ENCODE measurements at places on chromosomes 1 and 21. TPM values are rescaled to one million over a fixed set of nuclear protein-coding genes. Genes with fewer than 3 reads are reported as not detected.

DNA sequence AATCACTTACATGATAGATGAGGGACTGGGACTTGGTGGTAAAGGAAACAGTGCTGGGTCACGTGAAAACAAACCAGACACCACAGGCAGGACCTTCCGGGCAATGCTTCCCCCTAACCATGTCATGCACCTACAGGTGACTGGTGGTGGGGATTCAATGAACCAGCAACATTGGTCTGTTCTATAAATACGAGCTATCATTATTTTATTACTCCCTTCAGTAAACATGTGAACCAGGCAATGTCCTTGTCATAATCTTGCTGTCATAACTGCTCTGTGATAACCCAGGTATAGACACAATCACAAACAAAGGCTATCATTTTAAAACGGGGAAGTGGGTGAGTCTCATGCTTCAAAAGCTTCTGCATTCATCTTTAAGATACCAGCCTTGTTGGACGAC is 153.4 kb downstream of the CLIC6 start:
- no peak for DNase-seq
- no peak overlapping the region for H3K4me3 ChIP-seq
- peaks cover 9% of the 10 kb centered on the region for H3K4me1 ChIP-seq
- H3K27ac ChIP-seq: no peak overlapping the region
- H3K27me3 ChIP-seq: no peaks in the 10 kb centered on the region

Gene MR1
- 13.8 TPM for total RNA-seq

Gene DNM3
- total RNA-seq: 0.41 TPM

DNA sequence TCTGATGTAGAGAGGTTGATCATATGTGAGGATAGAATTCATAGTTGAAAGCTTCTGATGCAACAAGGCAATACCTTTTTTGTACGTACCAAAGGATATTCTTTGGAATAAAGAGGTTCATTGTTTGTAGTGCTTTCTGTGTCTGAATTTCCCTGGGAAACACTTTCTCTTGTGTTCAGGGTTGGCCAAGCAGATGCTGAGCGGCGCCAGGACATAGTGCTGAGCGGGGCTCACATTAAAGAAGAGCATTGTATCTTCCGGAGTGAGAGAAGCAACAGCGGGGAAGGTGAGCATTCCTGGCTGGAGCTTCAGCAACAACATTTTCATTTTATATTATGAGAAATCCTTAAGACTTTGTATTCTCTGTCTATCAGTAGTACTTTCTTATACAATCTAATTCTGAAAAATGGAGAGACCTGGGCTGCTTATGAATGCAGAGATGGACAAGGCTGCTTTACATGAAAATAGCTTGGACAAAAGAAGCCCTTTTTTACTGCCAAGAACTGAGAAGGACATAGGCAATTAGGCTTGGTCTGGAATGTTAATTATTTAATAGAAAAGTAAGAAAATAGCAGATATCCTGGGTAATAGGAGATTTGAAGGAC is 85.2 kb downstream of the KIF1B start:
- peaks cover 43% of the 10 kb centered on the region for H3K36me3 ChIP-seq
- H3K4me1 ChIP-seq: peaks cover 2% of the 10 kb centered on the region
- no peaks in the 10 kb centered on the region for H3K27me3 ChIP-seq
- H3K4me3 ChIP-seq: no peak overlapping the region

Gene PLA2G2A
- total RNA-seq: not detected

Gene SFN
- total RNA-seq: 0.62 TPM

- no peak overlapping the region for H3K4me3 ChIP-seq
- H3K27me3 ChIP-seq: no peaks in the 10 kb centered on the region
- no peaks in the 10 kb centered on the region for H3K4me1 ChIP-seq
- DNase-seq: no peak
- no peak overlapping the region for H3K27ac ChIP-seq
These were observed 380.1 kb upstream of the SPAG17 start for GRCh38 chr1:118564961-118565703.

DNA sequence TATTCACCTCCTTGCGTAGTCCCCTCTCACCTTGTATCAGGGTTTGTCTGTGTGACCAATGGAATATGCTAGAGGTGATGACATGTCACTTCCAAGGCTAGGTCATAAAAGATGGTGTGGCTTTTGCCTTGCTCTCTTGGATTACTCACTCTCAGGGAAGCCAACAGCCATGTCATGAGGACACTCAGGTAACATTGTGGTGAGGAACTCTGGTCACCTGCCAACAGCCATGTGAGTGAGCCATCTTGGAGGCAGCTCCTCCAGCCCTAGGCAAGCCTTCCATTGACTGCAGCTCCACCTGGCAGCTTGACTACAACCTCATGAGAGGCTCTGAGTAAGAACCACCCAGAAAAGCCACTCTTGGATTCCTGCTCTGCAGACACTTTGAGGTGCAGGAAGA is 11.0 kb upstream of the HEYL start:
- H3K27me3 ChIP-seq: no peaks in the 10 kb centered on the region
- no peak overlapping the region for H3K4me3 ChIP-seq
- DNase-seq: no peak
- no peaks in the 10 kb centered on the region for H3K36me3 ChIP-seq
- H3K4me1 ChIP-seq: peaks cover 10% of the 10 kb centered on the region

Gene CD1E
- not detected for total RNA-seq

Gene TESK2
- 2.9 TPM for total RNA-seq

Gene CLDN17
- not detected for total RNA-seq

- H3K27me3 ChIP-seq: no peaks in the 10 kb centered on the region
- H3K36me3 ChIP-seq: no peaks in the 10 kb centered on the region
- no peaks in the 10 kb centered on the region for H3K4me1 ChIP-seq
- no peak overlapping the region for H3K4me3 ChIP-seq
- no peak overlapping the region for H3K27ac ChIP-seq
These were observed 74.6 kb downstream of the PGBD5 start for GRCh38 chr1:230351514-230351913.

Gene ADGRB2
- total RNA-seq: 5.4 TPM

DNA sequence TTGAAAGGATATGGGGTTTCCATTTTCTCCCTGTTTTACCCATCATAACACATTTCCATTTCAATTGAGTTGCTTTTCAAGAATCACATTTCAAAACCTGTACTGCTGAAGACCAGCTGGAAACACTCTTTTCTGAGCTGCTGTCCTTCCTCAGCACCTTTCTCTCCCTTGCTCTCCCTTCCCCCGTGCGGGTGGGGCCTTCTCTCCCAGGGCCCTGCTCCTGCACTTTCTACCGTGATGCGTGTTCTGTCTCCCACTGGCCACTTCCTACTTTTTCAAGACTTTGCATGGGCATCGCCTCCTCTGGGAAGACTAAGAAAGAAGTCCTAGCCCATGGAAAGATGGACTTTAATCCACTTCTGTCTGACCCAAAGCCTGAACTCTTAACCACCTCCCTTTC is 390.4 kb downstream of the PTPRU start:
- peaks cover 2% of the 10 kb centered on the region for H3K27me3 ChIP-seq
- H3K27ac ChIP-seq: no peak overlapping the region
- H3K4me1 ChIP-seq: no peaks in the 10 kb centered on the region

DNA sequence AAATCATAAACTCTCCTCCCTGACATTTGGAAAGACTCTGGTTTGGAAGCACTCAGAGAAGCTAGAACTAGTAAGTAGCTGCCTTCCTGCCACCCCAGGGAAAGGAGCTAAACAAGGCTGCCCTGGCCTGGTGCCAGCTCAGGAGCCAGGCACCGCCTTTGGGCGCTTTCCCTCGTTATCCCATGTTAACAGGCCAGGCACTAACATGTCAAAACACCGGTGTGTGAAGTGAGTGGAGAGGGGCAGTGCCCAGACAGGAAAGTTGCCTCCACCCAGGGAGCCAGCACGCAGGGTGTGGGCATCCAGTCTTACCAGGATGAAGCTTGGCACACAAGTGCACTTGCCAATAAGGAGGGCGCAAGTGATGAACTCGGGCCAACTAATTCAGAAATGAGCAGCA is 346.8 kb downstream of the RRAGC start:
- H3K4me1 ChIP-seq: peaks cover 3% of the 10 kb centered on the region
- H3K27ac ChIP-seq: no peak overlapping the region
- no peaks in the 10 kb centered on the region for H3K36me3 ChIP-seq
- DNase-seq: no peak
- H3K27me3 ChIP-seq: peaks cover 31% of the 10 kb centered on the region
- no peak overlapping the region for H3K4me3 ChIP-seq

Gene ACTL8
- not detected for total RNA-seq

Gene IL22RA1
- total RNA-seq: not detected

Gene UBE2Q1
- total RNA-seq: 101 TPM

GRCh38 chr1:198901266-198901665 is 262.4 kb downstream of the PTPRC start:
- peaks cover 48% of the 10 kb centered on the region for H3K36me3 ChIP-seq
- no peak overlapping the region for H3K4me3 ChIP-seq
- no peak overlapping the region for H3K27ac ChIP-seq
- no peaks in the 10 kb centered on the region for H3K27me3 ChIP-seq

DNA sequence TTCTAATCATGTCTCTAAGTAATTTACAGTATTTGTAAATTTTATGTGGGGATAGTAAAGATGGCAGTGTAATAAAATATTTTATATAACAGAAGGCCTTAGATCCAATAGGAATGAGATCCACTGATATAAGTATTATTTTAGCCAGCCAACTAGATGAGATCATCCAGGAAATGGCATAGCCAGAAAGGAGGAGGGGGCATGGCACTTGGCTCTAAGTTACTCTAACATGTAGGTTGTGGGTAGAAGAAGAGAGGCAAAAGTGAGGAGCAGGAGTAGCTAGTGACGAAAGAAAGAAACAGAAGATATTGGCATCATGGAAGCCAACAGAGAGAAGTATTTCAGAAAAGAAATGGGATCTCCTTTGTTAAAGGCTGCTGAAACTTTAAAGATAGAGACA is 426.1 kb downstream of the PTPRC start:
- DNase-seq: no peak
- H3K4me3 ChIP-seq: no peak overlapping the region
- no peaks in the 10 kb centered on the region for H3K27me3 ChIP-seq
- H3K4me1 ChIP-seq: peaks cover 30% of the 10 kb centered on the region
- H3K27ac ChIP-seq: no peak overlapping the region

DNA sequence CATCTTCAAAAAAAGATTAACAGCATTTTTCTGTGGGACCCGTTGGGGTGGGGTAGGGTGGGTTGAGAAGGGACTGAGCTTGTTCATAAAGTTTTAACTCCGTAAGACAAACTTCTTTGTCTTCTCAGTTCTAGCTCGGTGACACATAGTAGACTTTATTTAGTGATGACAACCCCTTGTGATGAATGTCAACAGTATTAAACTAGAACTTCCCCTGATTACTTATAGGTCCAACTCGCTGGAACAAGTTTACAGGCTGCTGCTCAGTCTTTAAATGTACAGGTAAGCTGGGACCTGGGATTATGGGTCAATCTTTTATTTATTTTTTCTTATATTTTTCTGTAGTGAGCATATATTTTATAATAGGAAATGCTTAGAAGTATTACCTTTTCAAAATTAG is 148.4 kb downstream of the CD247 start:
- H3K27ac ChIP-seq: no peak overlapping the region
- no peaks in the 10 kb centered on the region for H3K27me3 ChIP-seq
- no peaks in the 10 kb centered on the region for H3K4me1 ChIP-seq
- H3K36me3 ChIP-seq: peaks cover 15% of the 10 kb centered on the region

DNA sequence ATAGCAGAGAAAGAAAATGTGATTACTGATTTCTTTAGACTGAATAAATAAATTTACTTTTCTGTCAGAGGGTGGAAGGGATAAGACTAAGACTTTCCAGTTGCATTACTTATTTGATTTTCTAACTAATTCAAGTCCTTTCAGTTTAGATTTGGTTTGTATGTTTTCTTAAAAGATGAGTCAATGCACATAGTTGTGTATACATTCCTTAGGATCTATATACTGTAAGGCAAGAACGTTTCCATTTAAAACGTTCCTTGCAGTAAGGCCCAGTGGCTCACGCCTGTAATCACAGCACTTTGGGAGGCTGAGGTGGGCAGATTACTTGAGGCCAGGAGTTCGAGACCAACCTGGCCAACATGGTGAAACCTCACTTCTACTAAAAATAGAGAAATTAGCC is 14.5 kb upstream of the SERTAD4 start:
- no peaks in the 10 kb centered on the region for H3K4me1 ChIP-seq
- H3K36me3 ChIP-seq: no peaks in the 10 kb centered on the region
- peaks cover 13% of the 10 kb centered on the region for H3K27me3 ChIP-seq
- no peak overlapping the region for H3K27ac ChIP-seq

Gene TMEM269
- 0.16 TPM for total RNA-seq

GRCh38 chr1:25705699-25706098 is 89.1 kb downstream of the MAN1C1 start:
- no peak overlapping the region for H3K4me3 ChIP-seq
- H3K4me1 ChIP-seq: peaks cover 19% of the 10 kb centered on the region
- H3K27me3 ChIP-seq: peaks cover 34% of the 10 kb centered on the region

- peaks cover 1% of the 10 kb centered on the region for H3K27me3 ChIP-seq
- H3K27ac ChIP-seq: no peak overlapping the region
- no peaks in the 10 kb centered on the region for H3K36me3 ChIP-seq
- H3K4me1 ChIP-seq: no peaks in the 10 kb centered on the region
- no peak overlapping the region for H3K4me3 ChIP-seq
- DNase-seq: no peak
These were observed 455.1 kb upstream of the VAMP3 start for GRCh38 chr1:7315946-7316345.

- H3K27me3 ChIP-seq: no peaks in the 10 kb centered on the region
- peaks cover 26% of the 10 kb centered on the region for H3K4me1 ChIP-seq
- DNase-seq: no peak
- peaks cover 11% of the 10 kb centered on the region for H3K36me3 ChIP-seq
These were observed 19.7 kb downstream of the FGGY start for GRCh38 chr1:59316497-59317128.

Gene RPS8
- total RNA-seq: 2,328 TPM

GRCh38 chr1:115237507-115237906 is 100.5 kb downstream of the NGF start:
- no peaks in the 10 kb centered on the region for H3K36me3 ChIP-seq
- H3K27me3 ChIP-seq: no peaks in the 10 kb centered on the region
- no peak for DNase-seq
- H3K4me1 ChIP-seq: no peaks in the 10 kb centered on the region

DNA sequence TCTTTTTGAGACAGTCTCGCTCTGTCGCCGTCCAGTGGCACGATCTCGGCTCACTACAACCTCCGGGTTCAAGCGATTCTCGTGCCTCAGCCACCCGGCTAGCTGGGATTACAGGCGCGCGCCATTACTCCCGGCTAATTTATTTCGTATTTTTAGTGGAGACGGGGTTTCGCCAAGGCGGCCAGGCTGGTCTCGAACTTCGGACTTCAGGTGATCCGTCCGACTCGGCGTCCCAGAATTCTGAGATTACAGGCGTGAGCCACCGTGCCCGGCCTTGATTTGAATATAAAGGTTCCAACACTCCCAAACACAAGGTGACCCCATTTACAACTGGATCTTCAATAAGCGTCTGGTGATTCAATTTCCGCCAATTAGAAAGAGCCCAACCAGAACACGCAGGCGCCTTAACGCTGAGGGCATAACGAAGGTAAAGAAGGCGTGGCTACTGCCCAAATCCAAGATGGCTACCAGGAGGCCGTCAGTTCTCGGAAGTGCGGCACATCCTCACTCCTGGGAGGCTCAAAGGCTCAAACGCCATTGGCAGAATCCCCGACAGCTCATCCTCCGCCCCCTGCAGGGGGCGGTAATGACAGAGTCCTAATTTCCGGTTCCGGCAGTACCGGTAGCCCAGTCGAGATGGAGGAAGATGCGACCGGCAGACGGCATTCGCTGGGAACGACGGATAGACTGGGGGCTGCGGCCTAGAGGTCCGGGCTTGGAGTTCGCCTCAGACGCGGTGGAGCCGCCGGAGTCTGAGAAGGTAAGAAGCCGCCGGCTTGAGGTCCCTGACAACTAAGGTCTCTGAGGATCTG is at the start of gene SLC25A44:
SLC25A44 (plus strand) TSS at position 617 of the 812 bp plus-strand sequence. CDS start 5,744 bp downstream, outside the sequence.
- H3K36me3 ChIP-seq: peaks cover 57% of the 10 kb centered on the region
- peaks cover 54% of the 10 kb centered on the region for H3K4me1 ChIP-seq
- peak within 1 kb of the TSS; percentile 91 for H3K27ac ChIP-seq
- no peaks in the 10 kb centered on the region for H3K27me3 ChIP-seq
- peak; percentile 97 for DNase-seq
- H3K4me3 ChIP-seq: peak within 1 kb of the TSS; percentile 95

Gene ALDH4A1
- 4.4 TPM for total RNA-seq

Data from activated T-helper 2 cell treated with anti-CD3 and anti-CD28 coated beads, Interferon-gamma antibody, Interleukin-2, Interleukin-4, amounts not matched to agents 10 μg/mL and 5 μg/mL and 100 μg/mL, durations not matched to agents 14 hours and 24 hours and 36 hours (primary cell).